ENCODE measurements at places on chromosomes 1 and 21.

DNA sequence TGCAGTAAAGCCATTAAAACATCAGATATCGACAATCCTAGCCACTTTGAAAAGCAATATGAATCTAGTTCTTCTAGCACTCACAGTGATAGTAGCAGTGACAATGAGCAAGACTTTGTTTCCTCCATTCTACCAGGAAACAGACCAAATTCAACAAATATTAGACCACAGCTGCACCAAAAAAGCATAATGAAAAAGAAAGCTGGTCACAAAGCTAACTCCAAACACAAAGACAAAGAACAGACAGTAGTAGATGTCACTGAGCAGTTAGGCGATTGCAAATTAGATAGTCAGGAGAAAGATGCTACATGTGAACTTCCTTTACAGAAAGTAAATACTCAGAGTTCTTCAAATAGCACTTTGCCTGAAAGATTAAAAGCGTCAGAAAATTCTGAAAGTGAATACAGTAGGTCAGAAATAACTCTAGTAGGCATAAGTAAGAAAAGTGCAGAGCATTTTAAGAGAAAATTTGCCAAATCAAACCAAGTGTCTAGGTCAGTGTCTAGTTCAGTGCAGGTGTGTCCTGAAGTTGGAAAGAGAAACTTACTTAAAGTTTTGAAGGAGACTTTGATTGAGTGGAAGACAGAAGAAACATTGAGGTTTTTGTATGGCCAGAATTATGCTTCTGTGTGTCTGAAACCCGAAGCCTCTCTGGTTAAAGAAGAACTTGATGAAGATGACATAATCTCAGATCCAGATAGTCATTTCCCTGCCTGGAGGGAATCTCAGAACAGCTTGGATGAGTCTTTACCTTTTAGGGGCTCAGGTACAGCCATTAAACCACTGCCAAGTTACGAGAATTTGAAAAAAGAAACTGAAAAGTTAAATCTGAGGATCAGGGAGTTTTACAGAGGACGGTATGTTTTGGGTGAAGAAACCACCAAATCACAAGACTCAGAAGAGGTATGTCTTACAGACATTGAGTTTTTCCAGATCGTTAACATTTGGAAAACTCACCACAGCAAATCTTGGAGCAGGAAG, 24.9 kb downstream of the RPAP2 start:
- DNase-seq = no peak

GRCh38 chr1:11184973-11185372, 4.2 kb upstream of the ANGPTL7 start:
- no peak for DNase-seq

DNA sequence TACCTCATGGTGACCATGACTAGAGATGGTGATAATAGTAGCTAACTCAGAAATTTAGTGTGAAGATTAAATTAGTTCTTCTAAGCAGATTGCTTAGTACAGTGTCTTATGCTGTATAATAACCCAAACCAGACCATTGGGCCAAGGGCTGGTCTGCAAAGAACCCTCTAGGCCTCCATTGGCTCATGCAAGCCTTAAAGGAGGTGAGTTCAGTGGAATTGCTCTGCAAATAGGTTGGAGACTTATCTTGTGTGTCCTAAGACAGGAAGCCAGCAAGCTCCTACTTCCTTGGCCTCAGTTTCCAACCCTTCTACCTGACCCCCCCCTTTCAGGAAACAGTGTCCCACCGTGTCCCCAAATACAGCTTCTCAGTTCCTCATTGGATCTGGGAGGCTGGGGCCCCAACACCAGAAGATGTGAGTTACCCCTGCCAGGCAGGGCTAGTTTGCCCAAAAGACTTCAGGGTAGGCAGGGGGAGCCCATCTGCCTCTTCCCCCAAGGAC, 1.9 kb upstream of the MEF2D start:
- no peak for DNase-seq

DNA sequence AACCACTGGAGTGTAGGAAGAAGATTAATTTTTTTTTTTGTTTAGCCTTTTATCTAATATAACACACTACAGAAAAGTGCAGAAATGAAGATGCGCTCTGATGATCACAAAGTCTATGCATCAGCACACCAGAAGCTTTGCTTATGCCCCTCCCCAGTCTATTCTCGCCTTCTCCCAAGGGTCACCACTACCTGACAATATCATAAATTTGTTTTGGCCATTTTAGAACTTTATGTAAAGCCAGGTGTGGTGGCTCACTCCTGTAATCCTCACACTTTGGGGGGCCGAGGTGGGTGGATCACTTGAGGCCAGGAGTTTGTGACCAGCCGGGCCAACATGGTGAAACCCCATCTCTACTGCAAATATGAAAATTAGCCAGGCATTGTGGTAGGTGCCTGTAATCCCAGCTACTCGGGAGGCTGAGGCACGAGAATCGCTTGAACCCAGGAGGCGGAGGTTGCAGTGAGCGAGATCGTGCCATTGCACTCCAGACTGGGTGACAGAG, 231.3 kb downstream of the FOXD2 start:
- DNase-seq = no peak

DNA sequence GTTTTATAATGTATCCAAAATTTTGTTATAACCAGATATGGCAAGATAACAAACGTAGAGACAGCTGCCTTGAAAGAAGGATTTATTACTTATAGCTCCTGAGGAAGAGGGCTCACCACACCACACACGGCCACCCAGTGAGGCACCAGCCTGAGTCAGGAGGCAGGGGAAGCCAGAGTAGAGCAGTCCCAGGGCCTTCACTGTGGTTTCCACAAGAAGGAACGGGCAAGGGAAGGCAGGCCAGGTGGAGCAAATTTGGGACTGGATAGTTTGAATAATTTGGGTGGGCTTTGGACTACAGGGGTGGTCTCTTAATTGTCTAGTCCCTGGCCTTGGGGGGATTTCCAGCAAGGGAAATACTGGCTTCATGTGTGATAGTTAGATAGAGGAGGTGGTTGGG, 72.5 kb downstream of the RRAGC start:
- DNase-seq = no peak

DNA sequence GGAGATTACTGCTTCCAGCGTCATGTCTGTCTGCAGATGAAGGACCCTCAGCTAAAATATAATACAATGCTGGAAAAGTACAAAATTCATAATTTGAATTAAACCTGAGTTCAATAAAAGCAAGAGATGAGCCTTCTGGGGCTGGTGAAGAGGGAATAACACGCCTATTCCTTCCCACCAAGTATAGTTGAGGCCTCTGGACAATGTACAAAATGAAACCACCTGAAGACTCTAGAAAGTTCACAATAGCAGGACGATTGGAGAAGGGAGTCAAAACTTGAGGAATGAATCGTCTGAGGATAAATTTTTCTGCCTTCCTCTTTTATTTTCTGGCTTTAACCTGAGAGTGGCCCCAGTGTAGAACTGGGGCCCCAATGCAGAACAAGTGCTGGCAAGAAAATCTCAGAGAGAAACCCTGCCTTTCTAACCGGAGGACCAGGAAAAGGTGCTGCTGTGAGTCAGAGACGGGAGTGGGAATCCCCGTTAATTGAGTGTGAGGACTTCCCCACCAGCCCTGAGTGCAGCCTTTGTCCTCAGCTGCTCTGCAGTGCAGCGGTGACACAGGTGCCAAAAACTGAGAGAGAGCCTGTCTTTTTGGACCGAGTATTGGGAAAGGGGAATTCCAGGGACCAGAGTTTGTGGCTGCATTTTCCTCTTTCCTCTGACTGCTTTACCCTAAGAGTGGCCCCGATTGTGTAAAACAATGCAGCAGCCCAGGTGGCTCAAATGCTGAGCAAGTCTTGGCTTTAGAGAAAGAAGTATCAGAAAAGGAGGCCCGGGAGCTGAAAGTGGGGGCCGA, 264.9 kb downstream of the DYRK1A start:
- DNase-seq = no peak

GRCh38 chr1:220681220-220681880, 8.8 kb upstream of the C1orf115 start:
- no peak for DNase-seq

DNA sequence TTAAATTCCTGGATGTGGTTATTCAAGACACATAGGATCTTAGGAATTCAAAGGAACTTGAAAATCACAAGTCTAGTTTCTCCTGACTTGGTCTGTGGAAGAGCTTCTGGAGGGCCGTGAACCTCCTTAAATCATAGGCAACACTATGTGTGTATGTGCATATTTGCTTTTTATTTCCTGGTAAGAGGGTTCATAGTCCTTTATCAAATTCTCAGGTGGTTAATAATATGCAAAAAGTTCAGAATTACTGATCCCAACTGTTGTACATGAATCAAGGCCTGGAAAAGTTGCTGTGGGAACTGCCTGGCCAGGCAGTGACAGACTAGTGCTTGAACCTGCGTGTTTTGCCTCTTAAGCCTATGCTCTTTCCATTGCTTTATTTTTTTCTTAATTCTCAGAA, 12.9 kb downstream of the MTR start:
- no peak for DNase-seq

GRCh38 chr21:29265690-29266479, 32.8 kb upstream of the BACH1 start:
- no peak for DNase-seq

DNA sequence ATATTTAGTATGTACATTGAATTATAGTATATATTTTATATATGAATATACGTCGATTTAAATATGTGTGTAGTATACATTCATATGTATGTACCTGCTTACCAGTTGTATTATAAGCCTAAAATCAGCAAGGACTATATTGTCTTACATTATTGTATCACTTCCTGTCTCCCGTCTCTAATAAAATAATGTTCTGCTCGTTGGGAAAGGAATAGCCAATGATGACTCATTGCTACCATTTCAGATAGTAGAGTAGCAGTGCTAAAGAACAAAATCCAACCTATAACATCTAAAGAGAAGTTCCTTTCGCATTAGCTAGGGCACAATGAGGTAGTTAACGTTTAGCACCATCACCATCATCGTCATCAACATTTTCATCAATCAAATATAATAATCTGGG, 39.9 kb upstream of the SMYD2 start:
- no peak for DNase-seq

- no peak for DNase-seq
Measured at GRCh38 chr1:54160351-54160750, 7.6 kb upstream of the CDCP2 start.

DNA sequence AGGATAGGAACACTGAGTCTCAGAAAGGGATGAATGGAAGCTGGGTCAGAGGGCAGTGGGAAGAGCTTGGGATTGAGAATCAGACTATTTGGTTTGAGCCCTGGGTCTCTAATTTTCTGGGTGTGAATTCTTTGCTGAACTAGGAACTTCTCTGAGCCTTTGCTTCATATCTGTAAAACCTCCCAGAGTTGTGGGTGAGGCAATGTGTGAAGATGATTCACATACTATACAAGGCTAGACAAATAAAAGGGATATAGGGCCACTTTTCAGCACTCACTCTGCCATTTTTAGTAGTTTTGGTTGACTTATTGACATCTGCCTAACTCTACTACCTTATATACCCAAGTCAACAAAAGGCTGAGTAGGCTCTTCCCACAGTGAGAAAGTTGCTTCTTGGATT, 77.7 kb upstream of the JUN start:
- DNase-seq = no peak

DNA sequence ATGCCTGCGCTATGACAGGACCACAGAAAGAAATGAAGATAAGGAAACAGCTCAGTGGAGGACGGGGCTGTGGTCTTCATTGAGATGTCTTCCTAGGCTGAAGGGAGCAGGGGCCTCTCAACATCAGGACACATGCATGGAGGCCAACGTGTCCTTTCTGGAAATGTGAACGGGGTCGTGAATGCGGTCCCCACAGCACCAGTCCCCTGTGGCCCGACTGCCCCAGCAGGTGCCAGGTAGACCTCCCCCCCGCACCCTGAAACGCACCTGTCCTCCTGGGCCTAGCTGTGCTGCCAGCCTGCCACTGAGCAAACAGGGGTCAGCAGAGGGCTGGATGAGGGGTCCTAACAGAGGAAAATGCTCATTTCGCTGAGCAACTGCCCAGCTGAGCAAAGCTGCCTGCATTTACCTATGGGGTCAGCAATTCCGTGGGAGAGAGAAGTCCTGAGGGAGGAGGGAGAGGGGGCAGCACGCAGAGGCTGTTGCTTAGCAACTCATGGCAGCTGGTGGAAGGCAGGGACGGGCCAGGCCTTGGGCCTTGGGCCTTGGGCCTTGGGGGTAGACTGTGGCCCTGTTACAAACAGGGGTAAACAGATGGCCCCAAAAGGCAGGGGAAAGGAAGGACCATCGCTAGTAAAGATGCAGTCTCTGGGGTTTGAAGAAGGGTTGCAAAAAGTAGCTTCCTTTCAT, 77.4 kb downstream of the NPHP4 start:
- no peak for DNase-seq

GRCh38 chr1:18325136-18325535, 155.6 kb upstream of the KLHDC7A start:
- no peak for DNase-seq

DNA sequence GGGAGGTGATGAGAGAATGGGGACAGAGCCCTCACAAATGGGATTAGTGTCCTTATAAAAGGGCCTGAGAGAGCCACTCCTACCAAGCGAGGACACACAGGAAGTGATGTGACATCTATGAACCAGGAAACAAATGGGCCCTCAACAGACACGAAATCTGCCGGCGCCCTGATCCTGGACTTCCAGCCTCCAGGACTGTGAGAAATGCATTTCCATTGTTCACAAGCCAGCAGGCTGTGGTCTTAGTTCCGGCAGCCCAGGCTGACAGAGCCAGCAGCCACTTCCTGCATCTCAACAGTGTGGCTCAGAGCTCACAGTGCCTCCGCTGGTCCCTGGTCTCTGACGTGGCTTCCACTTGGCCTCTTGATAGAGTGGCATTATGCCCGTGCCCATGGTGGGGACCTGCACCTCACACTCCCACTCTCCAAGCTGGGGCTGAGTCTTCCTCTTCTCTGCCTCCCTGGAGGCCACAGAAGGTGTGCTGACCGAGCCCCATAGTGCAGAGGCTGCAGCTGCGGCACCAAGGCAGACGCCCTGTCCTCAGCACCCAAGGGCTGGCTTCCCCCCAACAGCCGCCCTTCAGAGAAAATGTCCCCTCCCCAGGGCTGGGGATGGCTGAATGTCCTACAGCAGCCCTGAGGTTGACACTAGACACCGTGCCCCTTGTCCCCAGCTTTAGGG, 44.9 kb downstream of the ACOT7 start:
- DNase-seq = no peak

DNA sequence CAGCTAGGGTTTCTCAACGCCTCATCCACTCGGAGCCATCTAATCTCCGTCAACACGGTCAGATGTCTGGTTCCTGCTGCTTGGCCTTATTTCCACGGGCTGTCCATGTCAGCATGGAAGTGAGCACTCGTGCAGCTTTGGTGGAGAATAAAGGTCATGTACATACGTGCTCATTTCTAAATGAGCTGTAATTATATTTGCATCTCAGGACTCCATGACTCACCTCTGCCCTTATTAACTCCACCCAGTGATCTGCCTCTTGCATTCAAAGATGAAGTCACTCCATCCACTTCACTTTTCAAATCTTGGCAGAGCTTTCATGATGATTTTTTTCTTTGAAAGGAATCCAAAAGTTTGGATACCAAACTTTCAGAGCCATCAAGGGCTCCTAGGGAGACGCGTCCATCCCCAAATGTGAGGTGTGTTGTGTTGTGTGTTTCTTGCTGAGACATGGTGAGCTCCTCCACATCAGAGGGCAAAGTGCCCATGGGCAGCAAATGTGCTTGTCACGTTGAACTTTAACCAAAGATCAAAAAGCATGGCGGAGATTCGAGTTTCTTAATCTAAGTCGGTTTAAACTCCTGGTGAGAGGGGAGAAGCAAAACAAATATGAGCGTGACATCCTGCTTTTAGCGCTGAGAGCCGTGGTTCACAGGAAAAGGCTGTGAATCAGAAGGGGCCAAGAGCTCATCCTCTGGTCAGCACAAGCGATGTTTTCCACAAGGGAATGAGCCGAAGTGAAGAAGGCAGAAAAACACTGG, 68.6 kb upstream of the ERRFI1 start:
- no peak for DNase-seq

All from GM19239 (cell line).